ENCODE measurements at places on chromosomes 5 and 9.

GRCh38 chr5:1514027-1514818 lies 9.5 kb downstream of the LPCAT1 start:
- no peak for DNase-seq

DNA sequence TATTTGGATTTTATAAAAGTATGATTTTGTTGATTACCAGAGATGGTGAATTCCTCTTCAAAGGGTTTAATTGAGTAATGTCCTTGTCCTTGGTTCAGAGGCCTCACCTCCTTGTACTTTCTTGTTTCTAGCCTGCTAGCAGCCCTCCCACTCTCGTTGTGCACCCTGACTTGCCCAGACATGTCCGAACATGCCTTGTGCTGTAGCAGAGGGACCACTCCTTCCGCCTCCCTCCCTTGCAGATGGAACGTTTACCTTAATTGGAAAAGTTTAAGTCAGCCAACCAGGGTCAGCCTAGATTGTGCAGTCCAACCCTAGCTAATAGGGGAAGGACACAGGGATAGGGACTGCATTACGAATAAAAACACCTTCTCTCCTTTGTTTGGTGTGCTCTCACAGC lies 406.9 kb upstream of the NMUR2 start:
- DNase-seq: peak; percentile 62

GRCh38 chr5:57431759-57432158 lies 50.9 kb downstream of the ACTBL2 start:
- no peak for DNase-seq

DNA sequence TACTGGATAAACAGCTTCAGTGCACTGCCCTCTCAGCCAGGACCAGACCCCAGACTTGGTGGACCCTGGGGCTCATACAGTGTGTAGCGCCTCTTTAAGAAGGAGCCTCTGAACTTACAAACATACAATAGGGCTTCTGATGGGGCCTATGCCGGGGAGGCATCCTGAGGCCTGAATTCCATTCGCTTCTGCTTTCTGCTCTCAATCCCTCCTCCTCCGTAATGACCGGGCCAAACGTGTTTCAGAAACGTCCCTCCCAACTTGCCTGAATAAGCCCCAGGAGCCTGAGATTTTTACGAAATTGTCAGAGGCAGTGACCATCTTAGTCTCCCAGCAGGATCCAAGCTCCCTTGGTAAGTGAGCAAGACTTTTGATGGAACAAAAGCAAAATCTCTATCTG lies 128.1 kb upstream of the BOD1 start:
- DNase-seq: peak; percentile 68

GRCh38 chr5:146600376-146600775 lies 84.4 kb upstream of the GPR151 start:
- no peak for DNase-seq

Data from endodermal cell (in vitro differentiated cells).